ENCODE measurements at places on chromosomes 3 and 15. TPM values are rescaled to one million over a fixed set of nuclear protein-coding genes. Genes with fewer than 3 reads are reported as not detected.

Gene SENP5
- 81.4 TPM for total RNA-seq

DNA sequence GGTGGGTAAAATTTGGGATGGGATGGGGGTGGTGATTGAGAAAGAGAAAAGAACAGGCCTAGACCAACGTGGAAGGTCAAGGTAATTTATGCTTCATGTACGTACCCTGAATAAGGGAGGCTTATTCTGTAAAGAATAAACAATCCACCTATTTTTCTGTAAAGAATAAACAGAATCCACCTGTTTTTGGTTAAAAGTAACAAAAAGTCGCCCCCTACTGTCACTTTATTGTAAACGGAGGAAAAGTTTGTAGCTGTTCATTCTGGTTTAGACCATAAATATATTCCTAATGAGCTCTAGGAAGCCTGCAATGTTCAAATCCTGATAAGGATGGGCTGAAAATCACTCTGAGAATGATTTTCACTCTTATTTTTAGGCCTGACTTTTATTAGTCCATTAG, 23.5 kb upstream of the SQOR start:
- no peak for DNase-seq

DNA sequence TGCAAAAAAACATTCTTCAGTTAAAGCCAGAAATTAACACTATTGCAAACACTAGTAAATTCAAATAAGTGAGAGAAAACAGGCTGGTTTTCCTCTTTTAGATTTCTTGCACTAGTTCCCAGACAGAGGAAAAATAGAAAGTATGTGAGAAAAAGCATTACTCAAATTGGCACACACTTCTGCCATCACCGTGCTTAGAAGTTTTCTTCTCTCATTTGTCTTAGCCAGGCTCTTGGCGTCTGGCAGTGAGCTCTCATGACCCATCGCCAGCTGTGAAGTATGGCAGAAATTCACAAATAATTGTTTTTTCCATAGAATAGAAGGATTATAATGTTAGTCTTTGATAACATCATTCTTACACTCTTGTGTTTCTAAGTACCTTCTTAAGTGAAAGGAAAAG, 515.9 kb downstream of the GBE1 start:
- DNase-seq: no peak

Gene P2RY1
- 16.9 TPM for total RNA-seq

DNA sequence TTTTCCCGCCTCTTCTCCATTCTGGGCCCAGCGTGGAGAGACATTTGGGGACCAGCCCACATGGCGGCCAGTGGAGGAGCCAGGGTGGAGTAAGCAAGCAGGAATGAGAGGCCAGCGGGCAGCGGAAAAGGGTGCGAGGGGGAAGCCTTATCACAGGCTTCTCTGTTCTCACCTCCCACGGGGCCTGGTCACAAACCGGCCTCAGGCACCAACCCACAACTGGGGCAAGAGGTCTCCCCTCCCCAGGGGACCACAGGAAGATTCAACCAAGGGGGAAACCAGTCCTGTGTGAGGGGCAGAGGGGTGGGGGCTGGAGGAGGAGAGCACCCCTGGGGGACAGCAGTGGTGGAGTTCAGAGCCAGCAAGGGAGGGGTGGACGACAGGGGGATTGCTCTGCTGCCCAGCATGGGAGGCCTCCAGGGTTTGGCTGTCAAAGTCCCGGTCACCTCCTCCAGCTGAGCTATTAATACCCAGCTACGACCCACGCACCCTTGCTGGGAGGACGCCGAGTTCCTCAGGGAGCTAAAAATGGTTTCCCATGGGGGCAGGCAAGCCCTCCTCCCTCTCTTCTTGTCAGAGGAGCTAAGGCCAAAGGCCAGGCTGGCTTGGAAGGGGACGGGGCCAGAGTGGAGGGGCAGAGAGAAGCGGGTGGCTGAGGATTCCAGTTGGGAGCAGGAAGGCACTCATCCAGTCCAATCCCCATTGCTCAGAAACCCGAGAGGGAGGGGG, 23.8 kb upstream of the RPL29 start:
- no peak for DNase-seq
